Activated naive CD4-positive, alpha-beta T cell (primary cell): ENCODE measurements at places on chromosomes 5 and 9.

DNA sequence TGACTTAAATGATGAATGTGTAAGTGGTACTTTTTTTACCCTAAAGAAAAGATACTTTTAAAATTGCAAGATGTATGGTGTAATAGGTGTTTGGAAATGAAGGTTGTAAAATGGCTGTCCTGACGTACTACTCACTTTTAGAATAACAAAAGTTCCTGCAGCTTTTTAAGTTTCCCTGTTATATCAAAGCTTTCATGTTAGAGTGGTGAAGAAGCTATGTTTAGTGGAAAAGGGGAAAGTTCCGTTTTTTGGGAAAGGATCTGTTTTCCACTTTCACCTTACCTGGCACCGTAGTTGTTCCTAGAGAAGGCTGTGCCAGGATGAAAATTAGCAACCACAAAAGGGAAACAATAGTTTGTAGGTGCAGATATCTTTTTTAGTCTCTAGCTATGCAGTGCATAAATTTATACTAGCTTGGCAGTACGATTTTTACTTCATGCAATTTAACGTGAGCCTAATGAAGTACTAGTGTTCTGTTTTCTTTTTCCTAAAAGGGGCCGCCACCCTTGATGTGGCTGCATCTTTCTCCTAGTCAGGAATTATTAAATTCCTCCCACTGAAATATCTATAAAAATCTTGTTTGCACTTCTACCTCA lies 1.3 kb downstream of the TNPO1 start:
- no peak for DNase-seq

DNA sequence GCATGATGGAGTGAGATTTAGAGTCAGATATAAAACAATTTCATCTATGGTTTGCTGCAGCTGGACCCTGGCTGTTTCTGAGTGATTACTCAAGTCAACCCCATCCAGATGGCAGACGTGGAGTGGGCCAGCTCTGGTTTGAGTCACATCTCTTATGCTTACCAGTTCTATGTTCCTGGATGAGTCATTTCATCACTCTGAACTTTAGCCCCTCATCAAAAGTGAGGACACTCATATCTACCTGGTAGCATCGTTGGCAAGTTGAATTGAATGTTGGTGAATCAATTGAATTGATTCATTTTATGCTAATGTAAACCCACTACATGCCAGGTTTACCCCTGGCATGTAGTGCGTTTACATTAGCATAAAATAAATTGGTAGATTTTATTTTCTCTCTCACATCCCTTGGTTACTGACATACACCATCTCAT lies 176.4 kb downstream of the FGF18 start:
- no peak for DNase-seq

GRCh38 chr5:113058269-113058668 lies 81.7 kb downstream of the DCP2 start:
- no peak for DNase-seq

DNA sequence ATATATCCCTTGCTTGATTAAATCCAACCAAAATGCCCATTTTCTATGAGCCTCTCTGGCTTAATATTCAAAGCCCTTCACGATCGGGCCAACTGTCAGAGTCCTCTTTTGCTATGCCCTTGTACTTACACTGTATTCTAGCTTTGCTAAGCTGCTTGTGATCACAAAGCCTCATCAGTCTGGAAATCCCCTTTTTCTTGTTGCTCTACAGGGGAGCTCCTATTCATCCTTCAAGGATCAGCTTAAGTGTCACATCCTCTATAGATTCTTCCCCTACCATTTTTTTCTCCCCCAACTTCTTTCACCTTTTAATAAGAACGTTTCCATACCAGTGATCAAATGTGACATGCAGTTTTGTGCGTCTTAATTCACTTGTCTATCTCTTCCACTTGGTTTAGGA lies 450.4 kb upstream of the CHD1 start:
- no peak for DNase-seq

DNA sequence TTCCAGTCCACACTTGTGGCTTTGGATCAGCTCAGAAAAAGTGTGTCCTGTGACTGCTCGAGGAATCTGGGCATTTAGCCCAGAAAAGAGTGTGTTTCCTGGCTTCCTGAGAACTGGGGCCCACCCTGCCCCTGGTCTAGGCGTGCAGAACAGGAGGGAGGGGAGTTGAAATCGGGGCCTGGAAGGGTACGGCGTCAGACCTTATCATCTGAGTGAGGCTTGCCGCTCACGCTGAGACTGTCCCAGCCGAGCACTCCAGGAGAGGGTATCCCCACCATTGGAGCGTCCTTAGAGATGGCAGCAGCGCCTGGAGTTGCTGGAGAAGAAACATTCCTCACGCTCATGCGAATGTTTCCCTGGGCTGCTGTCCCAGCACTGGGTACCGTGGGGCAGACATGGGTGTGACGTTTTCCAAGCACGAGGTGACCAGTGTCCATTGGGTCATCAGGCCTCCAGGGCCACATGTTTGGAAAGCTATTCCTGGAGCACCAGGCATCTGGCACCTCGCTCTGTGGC lies 22.5 kb downstream of the NEK6 start:
- no peak for DNase-seq

- DNase-seq = no peak
These were observed 29.1 kb upstream of the BNC2 start for GRCh38 chr9:16899606-16900005.

DNA sequence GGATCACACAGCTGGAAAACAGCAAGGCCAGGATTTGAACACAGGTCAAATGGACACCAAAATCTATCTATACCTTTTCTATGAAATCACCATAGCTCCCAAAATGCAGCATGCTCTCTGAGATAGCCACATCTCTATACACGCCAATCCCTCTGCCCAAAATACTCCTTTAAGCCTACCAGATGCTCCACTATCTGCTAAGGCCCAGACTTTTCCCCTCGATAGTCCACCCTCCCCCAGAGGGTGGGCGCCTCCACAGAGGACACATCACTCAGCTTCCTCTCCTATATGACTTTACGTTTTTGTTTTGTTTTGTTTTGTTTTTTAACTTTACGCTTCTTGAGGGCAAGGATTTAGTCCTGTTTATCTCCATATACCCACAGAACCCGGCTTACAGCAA lies 46.8 kb downstream of the MTMR12 start:
- no peak for DNase-seq

- DNase-seq = no peak
These were observed 865.4 kb upstream of the ACO1 start for GRCh38 chr9:31519011-31519410.

GRCh38 chr5:91266184-91266705 lies 116.9 kb downstream of the ARRDC3 start:
- DNase-seq = no peak

- no peak for DNase-seq
These were observed 25.3 kb downstream of the EFCAB9 start for GRCh38 chr5:172219296-172219695.

DNA sequence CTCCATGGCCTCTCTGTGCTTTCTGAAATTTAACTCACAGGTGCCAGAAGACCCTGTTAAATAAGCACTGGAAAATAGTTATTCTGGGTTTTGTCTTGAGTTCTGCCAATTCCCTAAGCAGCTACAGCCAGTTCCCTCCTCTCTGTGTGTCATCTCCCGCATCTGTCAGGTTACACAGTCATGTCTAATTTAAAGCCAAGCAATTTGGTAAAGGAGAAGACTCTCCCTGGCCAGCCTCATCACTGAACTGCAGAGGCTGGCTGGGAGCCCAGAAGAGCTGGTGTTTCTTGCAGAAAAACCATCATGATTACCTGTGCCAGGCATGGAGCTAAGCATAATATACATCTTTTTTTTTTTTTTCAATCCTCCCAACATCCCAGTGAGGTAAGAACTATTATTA lies 141.3 kb upstream of the ZNF366 start:
- DNase-seq = no peak
